CD4-positive, alpha-beta T cell treated with Interleukin-15 for 1 hour (primary cell): ENCODE measurements at places on chromosomes 4 and X.

- DNase-seq, result no peak
Measured at GRCh38 chrX:132651421-132652086, 162.7 kb upstream of the MBNL3 start.

DNA sequence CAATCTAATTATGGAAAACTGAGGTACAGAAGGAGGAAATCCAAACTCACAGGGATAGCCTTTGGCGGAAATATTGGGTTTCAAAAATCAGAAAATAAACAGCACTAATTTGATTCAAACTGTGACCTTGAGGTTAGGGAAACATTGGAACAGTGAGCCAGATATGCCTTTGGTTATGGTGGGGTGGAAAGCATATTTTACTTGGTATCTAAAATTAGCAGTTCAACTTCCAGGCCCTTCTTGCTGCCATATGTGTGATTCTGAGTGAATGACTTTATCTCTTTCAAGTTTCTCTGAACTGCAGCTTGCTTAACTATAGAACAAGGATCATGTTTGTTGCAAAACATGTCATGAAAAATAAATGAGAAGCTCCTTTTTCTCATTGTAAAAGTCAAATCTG, 240.9 kb upstream of the VEGFC start:
- DNase-seq, result no peak

DNA sequence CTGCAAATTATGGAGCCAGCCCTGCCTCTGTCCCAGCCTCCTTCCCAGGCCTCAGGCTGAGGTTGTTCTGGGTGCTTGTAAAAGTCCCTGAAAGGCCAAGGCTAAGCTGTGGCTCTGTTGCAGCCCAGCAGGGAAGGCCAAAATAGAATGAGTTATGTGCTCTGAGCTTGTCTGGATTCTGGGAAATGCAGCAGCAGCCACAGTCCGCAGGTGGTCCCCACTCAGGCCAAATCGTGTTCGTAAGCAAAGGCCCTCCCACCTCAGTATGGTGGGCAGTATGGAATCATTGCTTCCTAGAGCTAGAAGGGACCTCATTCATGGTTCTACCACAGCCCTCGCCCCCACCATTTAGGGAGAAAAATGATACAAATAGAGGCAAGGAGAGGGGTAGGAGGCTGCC, 4.7 kb upstream of the TCEAL1 start:
- no peak for DNase-seq

- no peak for DNase-seq
Measured at GRCh38 chr4:30656828-30657227, 63.3 kb upstream of the PCDH7 start.

GRCh38 chr4:61335241-61335763, 135.2 kb downstream of the ADGRL3 start:
- no peak for DNase-seq

GRCh38 chr4:77193511-77194102, 36.6 kb downstream of the CCNG2 start:
- DNase-seq, result peak; percentile 86

DNA sequence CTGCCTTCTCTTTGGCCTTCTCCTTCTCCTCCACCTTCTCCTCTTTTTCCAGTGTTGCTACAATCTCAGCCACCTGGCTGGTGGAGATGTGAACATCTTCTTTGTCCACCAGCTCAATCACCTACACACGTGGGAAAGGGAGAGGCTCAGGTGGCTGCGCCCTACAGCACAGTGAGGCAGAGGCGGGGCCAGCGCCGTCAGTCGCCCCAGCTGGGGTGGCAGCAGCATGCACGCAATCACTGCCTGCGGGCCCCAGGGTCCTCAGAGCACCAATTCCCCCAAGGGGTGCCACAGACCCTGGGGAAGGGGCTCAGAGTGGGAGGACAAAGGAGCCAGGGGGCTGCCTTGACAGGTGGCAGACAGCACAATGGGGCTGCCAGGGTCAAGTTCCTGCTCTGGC, 21.4 kb downstream of the FGFR3 start:
- no peak for DNase-seq

DNA sequence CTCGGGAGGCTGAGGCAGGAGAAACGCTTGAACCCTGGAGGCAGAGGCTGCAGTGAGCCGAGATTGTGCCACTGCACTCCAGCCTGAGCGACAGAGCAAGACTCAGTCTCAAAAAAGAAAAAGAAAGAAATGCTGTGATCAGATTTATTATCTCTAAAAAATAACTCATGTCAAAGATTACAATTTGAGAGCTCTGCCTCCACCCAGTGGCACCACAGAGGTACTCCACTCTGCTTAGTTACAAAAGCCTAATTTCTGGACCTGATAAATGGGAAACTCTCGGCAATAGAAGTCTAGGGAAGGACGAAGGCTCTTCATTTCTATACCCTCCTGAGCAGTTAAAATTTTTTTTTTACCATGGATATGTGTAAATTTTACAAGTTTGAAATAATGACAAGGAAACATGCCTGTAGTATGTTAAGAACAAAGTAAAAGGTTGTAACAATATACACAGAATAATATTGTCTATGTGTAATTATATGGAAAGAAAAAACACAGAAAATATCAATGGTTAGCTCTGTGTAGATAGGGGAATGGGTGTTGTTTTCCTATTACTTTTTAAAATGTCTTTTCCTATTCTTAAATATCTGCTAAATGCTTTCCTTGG, 149.8 kb downstream of the STIM2 start:
- DNase-seq, result peak; percentile 52

GRCh38 chrX:72477781-72478181, 94.9 kb downstream of the HDAC8 start:
- no peak for DNase-seq

GRCh38 chrX:38220024-38220414, 652 bp downstream of the SRPX start:
- DNase-seq, result no peak

DNA sequence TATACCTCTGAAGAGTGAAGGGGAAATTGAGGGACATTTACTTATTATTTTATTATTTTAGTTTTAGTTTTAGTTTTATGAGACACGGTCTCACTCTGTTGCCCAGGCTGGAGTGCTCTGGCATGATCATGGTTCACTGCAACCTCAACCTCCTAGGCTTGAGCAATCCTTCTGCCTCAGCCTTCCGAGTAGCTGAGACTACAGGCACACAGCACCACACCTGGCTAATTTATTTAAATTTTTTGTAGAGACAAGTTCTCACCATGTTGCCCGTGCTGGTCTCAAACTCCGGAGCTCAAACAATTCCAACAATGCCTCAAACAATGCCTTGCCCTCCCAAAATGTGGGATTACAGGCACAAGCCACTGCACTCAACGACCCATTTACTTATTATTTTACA, 68.4 kb upstream of the BMP2K start:
- no peak for DNase-seq

GRCh38 chr4:128600996-128601871, 208.3 kb upstream of the JADE1 start:
- DNase-seq, result no peak

DNA sequence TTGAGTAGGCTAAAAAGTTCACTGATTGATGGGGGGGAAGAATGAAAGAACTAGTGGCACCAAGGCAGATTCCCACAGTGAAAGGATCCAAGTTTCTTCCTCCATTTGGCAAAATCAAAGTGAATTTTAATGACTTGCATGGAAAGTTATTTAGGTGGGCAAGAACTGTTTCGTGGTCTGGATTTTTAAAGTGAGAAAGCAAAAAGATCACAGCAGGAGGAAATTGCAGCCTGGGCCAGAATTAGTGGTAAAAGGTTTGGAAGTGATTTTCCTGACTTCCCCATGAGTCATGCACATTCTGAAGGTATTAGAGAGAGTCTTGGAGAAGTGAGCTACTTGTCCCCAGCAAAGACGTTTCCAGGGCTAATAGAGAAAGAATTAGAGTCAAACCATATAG, 207.8 kb downstream of the ANTXR2 start:
- no peak for DNase-seq

GRCh38 chr4:110124711-110125110, 73.7 kb downstream of the ELOVL6 start:
- no peak for DNase-seq

- DNase-seq, result no peak
Measured at GRCh38 chr4:40192114-40193015, 4.5 kb upstream of the RHOH start.

GRCh38 chrX:68139791-68140190, 293.5 kb downstream of the OPHN1 start:
- DNase-seq, result no peak

GRCh38 chrX:44042751-44043150, 69.6 kb upstream of the NDP start:
- DNase-seq, result no peak

GRCh38 chr4:163613383-163613782, 118.9 kb downstream of the TMA16 start:
- no peak for DNase-seq

DNA sequence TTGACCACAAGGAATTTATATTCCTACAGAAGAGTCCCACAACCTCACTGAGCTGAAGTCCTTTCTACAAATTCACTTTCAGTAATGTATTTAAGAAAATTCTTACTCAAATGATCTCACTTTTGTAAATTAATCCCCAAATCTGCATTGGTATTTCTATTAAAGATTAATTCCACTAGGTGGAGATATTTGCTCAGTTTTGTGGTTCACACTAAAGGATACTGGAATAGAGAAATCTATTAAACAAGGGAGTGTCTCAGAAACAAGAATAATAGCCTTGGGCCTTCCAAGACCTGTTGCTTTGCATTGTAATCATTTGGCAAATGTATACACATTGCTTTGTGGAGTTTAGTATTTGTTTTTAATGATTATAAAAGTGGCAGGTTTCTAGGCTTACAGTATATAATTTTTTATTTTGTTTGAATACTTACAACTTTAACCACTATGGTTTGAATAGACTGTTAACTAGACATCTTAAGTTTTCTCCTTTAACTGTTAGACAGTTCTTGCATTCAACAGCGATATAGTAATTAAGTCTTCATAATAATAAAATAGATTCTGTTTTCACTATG, 25.9 kb downstream of the CFAP299 start:
- DNase-seq, result no peak

- no peak for DNase-seq
Measured at GRCh38 chr4:66178906-66179305, 508.6 kb upstream of the EPHA5 start.

- DNase-seq, result no peak
Measured at GRCh38 chr4:26105815-26106699, 192.0 kb downstream of the SMIM20 start.

DNA sequence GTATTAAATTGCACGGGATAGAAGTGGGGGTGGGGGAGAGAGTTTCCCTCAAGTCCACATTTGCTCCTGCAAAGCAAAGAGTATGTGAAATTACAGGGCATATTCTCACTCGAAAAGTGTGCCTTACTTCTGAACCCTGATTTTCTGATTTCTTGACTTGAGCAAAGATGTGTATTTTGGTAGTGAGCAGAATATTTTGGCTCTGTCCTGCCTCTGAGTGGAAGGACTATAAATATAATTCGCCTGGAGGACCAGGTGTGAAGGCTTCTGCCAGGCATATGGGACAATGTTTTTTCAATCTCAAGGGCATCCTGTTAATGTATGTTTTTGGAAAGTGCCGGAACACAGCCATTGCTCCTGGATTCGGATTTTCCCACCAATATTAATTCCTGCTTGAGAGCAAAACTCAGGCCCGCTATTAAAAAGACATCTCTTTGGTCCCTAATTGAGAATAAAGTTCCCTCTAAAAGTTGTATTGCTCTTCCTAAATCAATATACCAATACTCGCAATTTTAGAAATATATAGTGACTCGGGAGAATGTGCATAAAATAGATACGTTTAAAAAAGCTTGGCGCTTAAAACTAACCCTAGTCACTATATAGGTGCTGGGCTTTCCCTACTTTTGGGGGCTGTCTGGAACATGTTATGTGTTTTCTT, 15.3 kb upstream of the PITX2 start:
- DNase-seq, result no peak

DNA sequence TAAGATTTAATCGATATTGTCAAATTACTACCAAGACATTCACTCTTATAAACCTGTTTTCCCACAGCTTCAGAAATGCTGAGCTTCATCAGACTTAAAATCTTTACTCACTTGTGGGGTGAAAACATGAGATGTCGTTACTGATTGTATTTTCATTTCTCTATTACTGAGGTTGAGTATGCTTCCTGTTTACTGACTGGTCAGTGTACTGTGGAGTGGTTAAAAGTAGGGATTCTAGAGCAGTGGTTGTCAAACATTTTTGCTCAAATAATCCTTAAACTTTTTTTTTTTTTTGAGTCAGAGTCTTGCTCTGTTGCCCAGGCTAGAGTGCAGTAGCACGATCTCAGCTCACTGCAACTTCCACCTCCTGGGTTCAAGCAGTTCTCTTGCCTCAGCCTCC, 50.3 kb downstream of the NSUN7 start:
- DNase-seq, result no peak

- no peak for DNase-seq
Measured at GRCh38 chrX:21725496-21725895, 32.4 kb downstream of the SMPX start.

DNA sequence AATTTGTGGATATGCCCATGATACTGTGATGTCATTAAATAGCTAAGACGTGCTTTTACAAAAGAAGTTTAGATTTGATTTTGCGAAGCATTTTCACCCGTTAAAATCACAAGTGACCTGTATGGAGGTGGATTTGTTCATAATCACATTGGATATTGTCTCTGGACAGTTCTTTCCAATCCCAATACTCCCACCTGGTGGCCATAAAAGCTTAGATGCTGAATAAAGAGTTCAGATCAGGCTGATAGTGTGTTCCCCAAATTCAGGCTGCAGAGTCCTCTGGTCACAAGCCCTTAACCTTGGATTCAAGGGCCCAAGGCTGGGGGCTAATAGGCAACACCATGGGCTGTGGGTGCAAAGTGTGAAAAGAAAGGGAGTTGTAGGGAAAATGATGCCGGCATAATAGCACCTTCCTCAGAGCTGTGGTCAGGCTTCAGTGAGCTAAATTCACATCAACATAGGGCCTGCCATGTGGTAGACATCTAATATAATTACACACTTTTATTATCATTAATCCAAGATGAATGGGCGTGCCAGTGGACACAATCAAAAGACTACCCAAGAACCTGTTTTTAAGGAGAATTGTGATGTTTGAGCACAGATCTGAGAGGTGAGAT, 28.1 kb downstream of the SMIM43 start:
- DNase-seq, result no peak

DNA sequence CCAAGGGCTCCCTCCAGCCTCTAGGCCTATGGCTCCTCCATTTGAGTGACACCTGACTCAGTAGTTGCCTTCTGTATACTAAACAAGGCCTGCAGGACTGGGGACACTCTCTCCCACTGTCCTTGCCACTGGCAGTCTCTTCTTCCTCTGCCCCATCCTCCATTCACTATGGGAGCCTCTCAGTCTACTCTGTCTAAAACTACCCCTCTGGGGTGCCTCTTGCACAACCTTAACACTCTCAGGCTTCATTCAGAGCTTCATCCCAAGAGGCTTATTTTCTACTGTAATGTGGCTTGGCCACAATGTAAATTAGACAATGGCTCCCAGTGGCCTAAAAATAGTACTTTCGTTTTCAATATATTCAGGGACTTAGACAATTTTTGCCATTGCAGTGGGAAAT, 133.0 kb downstream of the ZC4H2 start:
- no peak for DNase-seq

DNA sequence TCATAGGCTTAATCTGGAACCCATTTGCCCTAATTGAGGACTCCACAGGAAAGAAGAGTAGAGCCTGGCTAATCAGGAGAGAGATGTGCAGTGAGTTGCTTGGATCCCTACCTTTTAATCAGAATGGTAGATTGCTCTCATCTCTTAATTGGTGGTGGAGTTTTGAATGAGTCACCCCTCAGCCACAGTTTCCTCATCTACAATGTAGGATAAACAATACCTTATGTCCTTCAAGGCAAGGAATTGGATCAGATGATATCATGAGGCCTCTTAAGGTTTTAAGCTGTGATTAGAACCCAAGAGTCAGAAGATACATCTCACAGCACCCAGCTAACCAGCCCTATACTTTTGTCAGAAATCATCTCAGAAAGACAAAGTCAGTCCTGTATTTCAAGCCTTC, 39.1 kb downstream of the PDGFRA start:
- no peak for DNase-seq

GRCh38 chrX:103794119-103794518, 17.5 kb downstream of the PLP1 start:
- no peak for DNase-seq
